ENCODE measurements at places on chromosomes 16 and 17. TPM values are rescaled to one million over a fixed set of nuclear protein-coding genes. Genes with fewer than 3 reads are reported as not detected.

- peak; percentile 56 for DNase-seq
Observed at GRCh38 chr17:44203731-44204440, 4.2 kb upstream of the ATXN7L3 start.

DNA sequence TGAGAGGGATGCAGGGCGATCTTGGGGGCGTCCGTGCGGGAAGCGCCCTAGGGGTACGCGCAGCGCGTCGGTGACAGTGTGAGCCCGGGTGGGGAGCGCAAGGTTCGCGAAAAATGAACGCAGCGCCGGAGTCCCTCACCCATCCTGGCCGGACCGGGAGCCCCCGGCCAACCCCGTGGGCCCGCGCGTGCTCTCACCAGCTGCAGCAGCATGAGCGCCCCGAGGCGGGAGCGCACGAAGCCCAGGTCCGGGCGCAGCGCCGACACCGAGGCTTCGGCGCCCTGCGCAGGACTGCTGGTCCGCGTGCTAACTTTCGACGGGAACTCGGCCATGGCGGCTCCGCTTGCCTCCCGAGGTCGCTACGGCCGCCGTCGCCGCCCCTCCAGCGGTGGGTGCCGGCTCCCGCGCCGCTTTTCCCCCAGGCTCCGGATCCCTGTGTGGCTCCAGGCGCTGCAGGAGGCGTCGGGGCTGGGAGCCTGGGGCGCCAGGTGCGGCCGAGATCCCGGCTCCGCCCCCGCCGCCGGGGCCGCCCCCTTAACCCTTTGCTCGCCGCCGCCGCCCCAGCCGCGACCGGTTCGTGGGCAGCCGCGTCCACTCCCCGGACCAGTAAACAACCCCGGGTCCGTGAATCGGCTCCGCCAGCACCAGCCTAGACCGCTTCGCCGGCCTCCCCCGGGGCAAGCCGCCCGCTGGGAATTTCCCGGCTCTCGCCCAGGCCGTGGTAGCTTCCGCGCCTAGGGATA is at the start of gene PLLP:
PLLP (minus strand) TSS at position 464 of the 743 bp plus-strand sequence; CDS start at position 332, 132 bp downstream.
- DNase-seq = peak; percentile 57

DNA sequence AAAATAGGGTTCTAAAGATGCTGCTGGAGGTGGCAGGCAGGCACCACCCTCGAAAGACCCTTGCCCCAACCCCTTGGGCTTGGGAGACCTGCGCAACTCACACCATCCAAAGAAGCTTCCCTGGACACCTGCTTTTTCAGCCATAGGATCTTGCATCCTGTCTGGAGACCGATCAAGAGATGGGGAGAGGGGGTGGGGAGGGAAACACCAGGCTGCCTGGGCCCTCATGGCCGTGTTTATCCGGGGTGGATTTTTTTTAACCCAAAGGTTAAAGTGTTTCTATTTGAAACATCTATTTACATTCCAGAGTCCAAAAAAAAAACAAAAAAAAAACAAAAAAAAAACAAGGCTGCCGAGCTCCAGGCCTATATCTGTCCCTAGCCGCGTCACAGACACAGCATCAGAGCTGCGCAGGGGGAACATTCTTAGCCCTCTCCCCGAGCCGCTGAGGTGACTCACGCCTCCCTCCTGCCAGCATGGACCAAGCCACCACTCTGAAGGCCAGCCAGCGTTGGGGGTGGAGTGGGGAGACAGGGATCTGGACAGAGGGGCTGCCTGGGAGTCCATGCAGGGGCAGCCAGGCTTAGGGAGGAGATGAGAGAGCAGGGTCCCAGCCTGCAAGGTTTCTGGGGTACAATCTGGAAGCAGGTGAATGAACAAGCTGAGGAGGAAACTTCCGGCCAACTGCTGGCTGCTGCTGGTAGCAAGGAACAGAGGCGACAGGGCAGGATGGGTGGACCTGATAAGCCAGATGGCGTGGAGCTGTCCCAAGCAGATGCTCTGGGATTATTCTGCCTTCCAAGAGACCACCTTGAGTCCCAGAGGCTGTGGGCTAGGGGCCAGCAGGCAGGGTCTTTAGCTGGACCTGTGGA is 14.8 kb downstream of the HDAC5 start:
- peak; percentile 70 for DNase-seq

GRCh38 chr17:34135841-34136240 is 119.2 kb upstream of the CCL2 start:
- no peak for DNase-seq

GRCh38 chr16:48596326-48596725 is 13.7 kb downstream of the N4BP1 start:
- DNase-seq = no peak

- no peak for DNase-seq
Observed at GRCh38 chr16:57386381-57386951, 14.2 kb downstream of the CX3CL1 start.

DNA sequence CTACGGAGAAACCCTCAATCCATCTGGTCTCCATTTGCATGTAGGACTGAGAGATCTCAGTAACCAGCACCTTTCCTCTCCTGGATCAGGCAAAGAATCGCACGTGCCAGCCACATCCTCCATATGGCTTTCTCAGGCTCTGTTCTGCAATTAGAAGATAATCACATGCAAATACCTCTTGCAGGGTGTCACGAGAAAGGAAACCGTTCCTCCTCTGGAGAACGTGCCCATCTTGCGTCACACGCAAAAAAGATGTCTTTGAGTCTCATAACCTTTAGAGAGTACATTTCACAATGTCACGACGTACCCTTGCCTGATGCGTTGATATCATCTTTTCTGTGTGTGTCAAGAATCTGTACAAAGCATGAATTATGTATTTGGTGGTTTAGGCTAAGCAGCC is 36.2 kb upstream of the DNAH17 start:
- no peak for DNase-seq

NUBP1 gene
- total RNA-seq = 21.1 TPM

PYCARD gene
- total RNA-seq = 48.8 TPM

PLA2G15 gene
- 23.0 TPM for total RNA-seq

All from lung microvascular endothelial cell (primary cell).